ENCODE measurements at places on chromosomes 13 and 19. TPM values are rescaled to one million over a fixed set of nuclear protein-coding genes. Genes with fewer than 3 reads are reported as not detected.

The NLRP11 gene
- total RNA-seq, result not detected

DNA sequence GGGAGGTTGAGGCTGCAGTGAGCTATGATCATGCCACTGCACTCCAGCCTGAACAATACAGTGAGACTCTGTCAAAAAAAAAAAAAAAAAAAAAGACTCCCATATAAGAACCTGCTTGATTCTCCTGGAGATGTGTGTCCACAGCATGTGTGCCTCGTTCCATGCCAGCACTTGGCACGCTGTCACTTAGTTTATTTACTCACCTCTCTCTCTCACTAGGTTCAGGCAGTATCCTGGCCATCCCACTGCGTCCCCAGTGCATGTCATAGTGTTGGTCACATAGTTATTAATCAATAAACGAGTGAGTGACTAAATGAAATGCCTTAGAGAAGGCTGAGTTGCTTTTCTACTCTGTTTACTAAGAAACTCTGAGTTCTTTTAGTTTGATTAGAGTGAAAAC, 79.1 kb upstream of the GPR12 start:
- H3K4me1 ChIP-seq, result peaks cover under 1% of the 10 kb centered on the region
- H3K27ac ChIP-seq, result no peak overlapping the region
- H3K27me3 ChIP-seq, result no peaks in the 10 kb centered on the region

GRCh38 chr19:10766671-10767201, 48.9 kb downstream of the DNM2 start:
- no peak overlapping the region for H3K4me3 ChIP-seq
- no peak for DNase-seq
- no peaks in the 10 kb centered on the region for H3K4me1 ChIP-seq
- no peaks in the 10 kb centered on the region for H3K27me3 ChIP-seq

GRCh38 chr13:46278474-46278873, 66.7 kb downstream of the LRRC63 start:
- no peak overlapping the region for H3K4me3 ChIP-seq
- no peak overlapping the region for H3K27ac ChIP-seq
- H3K27me3 ChIP-seq, result no peaks in the 10 kb centered on the region
- DNase-seq, result peak; percentile 56
- H3K4me1 ChIP-seq, result peaks cover 8% of the 10 kb centered on the region
- no peaks in the 10 kb centered on the region for H3K36me3 ChIP-seq

The CGB2 gene
- total RNA-seq, result not detected

The SYNE4 gene
- total RNA-seq, result 24.1 TPM

GRCh38 chr13:84677836-84678235, 795.6 kb upstream of the SLITRK1 start:
- H3K4me3 ChIP-seq, result no peak overlapping the region
- peaks cover under 1% of the 10 kb centered on the region for H3K4me1 ChIP-seq
- H3K27ac ChIP-seq, result no peak overlapping the region
- no peaks in the 10 kb centered on the region for H3K36me3 ChIP-seq
- no peaks in the 10 kb centered on the region for H3K27me3 ChIP-seq

DNA sequence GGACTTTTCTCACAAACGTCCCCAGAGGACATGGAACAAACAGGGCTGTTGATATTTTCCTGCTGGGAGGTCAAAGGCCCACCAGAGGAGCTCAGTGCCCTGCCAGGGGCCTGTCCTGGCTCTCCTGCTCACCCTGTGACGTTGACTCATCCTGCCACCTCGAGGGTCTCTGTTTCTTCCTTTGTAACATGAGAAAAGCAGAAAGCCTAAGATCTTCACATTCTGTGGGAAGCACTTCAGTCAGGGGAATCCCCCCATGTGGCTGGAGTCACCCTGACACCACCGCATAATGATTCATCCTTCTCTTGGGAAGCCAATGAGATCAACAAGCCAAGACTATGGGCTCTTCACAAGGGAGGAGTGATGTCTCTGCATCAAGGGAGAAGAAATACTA, 147.9 kb downstream of the KATNAL1 start:
- no peak overlapping the region for H3K4me3 ChIP-seq
- no peaks in the 10 kb centered on the region for H3K36me3 ChIP-seq
- H3K27me3 ChIP-seq, result no peaks in the 10 kb centered on the region
- no peak overlapping the region for H3K27ac ChIP-seq
- no peaks in the 10 kb centered on the region for H3K4me1 ChIP-seq

DNA sequence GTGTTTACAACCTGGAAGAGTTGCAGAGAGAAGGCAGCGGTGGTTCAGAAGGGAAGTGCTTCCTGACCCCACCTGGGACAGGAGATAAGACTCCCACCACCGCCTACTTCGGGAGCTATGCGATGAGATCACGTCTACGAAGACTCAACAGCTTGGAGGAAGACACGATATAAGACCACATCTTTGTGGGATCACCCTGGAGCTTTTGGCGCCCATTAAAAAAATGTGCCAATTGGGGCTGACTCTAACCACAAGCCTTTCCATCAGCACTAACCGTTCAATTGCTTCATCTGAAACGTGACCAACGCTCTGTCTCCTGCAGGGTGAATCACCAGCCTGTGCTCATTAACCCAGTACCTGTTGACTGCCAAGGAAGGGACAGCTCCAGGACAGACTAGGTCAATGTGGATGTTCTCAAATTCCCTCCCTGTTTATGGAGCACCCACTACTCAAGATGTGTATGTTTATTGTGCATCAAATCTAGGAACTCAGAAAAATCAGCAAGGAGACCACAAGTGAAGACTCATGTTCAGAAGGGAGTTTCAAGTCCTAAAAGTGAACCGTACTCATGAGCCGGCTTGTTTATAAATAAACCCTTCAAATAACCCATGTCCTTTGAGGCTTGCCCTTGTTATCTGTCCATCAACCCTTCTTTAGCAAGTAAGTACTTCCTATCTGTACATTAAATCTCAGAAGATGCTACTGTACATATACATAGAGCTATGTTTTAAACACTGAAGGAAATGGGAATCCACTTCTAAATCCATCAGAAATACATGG, 67.5 kb downstream of the LATS2 start:
- no peak for DNase-seq
- H3K4me3 ChIP-seq, result no peak overlapping the region

DNA sequence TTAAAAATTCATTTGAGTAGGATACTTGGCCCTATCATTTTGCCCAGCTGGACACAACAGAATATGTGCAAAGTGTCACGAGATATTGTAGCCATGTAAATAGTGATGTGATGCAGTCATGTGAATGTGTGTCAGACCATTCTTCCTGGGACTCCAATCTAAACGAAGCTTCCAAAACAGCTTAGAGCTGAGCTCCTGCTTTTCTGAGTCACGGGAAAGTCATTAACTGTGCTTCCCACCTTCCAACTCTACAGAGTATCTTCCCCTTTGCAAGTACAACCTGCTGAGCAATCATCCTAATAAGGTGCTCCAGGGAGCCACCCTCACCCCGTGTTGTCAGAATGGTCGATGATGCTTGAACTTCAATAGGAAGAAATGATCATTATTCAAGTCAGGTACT, 294.7 kb downstream of the MYO16 start:
- H3K27ac ChIP-seq, result no peak overlapping the region
- no peaks in the 10 kb centered on the region for H3K4me1 ChIP-seq
- DNase-seq, result no peak
- H3K27me3 ChIP-seq, result no peaks in the 10 kb centered on the region
- H3K36me3 ChIP-seq, result no peaks in the 10 kb centered on the region
- no peak overlapping the region for H3K4me3 ChIP-seq

GRCh38 chr13:46012404-46012803, 40.1 kb downstream of the ZC3H13 start:
- no peak for DNase-seq
- no peaks in the 10 kb centered on the region for H3K27me3 ChIP-seq
- H3K36me3 ChIP-seq, result peaks cover 18% of the 10 kb centered on the region
- H3K27ac ChIP-seq, result no peak overlapping the region

GRCh38 chr19:56639217-56639616, 3.7 kb upstream of the SMIM17 start:
- no peaks in the 10 kb centered on the region for H3K36me3 ChIP-seq
- H3K4me1 ChIP-seq, result no peaks in the 10 kb centered on the region
- H3K4me3 ChIP-seq, result no peak overlapping the region
- no peaks in the 10 kb centered on the region for H3K27me3 ChIP-seq

GRCh38 chr19:44808463-44809371, at the start of gene BCAM:
TSS of gene BCAM (plus strand) at chr19:44809103. CDS start at chr19:44809125, 22 bp downstream.
- H3K27ac ChIP-seq, result peak within 1 kb of the TSS; percentile 98
- H3K4me3 ChIP-seq, result peak within 1 kb of the TSS; percentile 85
- peak; percentile 83 for DNase-seq
- peaks cover 39% of the 10 kb centered on the region for H3K27me3 ChIP-seq

GRCh38 chr13:100098445-100099116, 9.7 kb downstream of the PCCA start:
- no peak overlapping the region for H3K27ac ChIP-seq
- no peak for DNase-seq
- H3K27me3 ChIP-seq, result no peaks in the 10 kb centered on the region
- peaks cover 3% of the 10 kb centered on the region for H3K36me3 ChIP-seq
- no peak overlapping the region for H3K4me3 ChIP-seq
- H3K4me1 ChIP-seq, result no peaks in the 10 kb centered on the region

The NCR1 gene
- 0.78 TPM for total RNA-seq

The JOSD2 gene
- 1.2 TPM for total RNA-seq

The TMEM221 gene
- total RNA-seq, result 0.90 TPM

DNA sequence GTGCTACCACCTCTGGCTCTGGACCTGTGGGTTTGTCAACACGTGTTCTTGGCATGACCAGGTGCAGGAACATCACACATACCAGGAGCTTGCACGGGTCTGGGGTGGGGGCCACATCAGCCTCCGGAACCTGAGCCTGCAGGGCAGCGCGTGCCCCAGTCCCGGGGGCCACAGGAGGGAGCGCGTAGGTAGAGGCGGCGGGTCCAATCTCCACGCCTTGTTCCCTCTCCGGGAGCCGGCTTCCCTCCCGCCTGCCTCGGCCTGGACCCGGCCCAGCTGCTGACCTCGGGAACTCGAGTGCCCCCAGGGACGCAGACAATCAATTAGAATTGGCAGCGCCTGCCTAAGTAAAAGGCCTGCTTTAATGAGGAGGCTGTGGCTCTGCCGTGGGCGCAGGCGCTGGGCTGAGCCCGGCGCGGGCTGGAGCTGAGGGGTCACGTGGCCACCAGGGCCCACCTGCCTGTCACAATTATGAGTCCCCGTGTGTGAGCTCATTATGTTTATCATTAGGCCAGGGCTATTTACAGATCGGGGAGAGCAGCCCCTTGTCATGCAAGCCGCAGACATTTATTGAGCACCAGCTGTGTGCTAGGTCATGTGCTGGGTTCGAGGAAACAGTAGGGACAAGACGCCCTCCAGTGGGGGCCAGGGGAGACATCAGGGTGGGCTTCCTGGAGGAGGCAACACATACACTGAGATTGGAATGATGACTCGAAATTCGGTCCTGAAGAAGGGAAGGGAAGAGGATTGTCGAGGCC, 32.2 kb upstream of the TNFAIP8L1 start:
- peaks cover 9% of the 10 kb centered on the region for H3K27me3 ChIP-seq
- peaks cover 8% of the 10 kb centered on the region for H3K4me1 ChIP-seq
- H3K27ac ChIP-seq, result no peak overlapping the region
- DNase-seq, result peak; percentile 78
- H3K4me3 ChIP-seq, result peak overlapping the region; percentile 55

DNA sequence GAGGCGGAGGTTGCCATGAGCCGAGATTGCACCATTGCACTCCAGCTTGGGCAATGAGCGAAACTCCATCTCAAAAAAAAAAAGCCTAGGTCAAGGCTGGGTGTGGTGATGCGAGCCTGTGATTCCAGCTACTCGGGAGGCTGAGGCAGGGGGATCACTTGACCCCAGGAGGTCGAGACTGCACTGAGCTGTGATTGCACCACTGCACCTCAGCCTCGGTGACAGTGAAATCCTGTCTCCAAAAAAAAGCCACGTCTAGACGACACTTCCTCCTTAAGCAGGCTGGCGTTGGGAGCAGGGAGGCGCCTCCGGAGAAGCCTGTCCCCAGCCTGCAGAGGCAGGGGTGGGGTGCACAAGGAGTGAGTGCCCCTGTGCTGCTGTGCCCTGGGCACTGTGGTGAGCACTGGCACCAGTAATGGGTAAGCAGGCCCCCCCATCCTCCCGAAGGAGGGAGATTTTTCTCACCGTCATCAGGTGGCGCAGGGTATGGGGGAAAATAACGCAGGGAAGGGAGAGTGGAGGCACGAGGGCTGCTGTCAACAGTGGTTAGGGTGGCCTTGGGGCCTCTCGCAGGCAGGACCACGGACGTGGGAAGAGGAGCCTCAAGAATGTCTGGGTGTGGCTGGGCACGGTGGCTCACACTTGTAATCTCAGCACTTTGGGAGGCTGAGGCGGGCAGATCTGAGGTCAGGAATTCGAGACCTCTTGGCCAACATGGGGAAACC, 706 bp downstream of the P2RY11 start:
- no peak for DNase-seq
- peaks cover 3% of the 10 kb centered on the region for H3K4me1 ChIP-seq
- peaks cover 29% of the 10 kb centered on the region for H3K36me3 ChIP-seq
- peak overlapping the region; percentile 83 for H3K27ac ChIP-seq

- H3K36me3 ChIP-seq, result peaks cover 13% of the 10 kb centered on the region
- H3K27me3 ChIP-seq, result no peaks in the 10 kb centered on the region
- H3K4me3 ChIP-seq, result no peak overlapping the region
- H3K27ac ChIP-seq, result 0 out of 2 replicates have a peak overlapping the region, but pooled peaks have one; percentile 42
- DNase-seq, result no peak
Observed at GRCh38 chr13:99237981-99238662, 20.1 kb downstream of the GPR18 start.

DNA sequence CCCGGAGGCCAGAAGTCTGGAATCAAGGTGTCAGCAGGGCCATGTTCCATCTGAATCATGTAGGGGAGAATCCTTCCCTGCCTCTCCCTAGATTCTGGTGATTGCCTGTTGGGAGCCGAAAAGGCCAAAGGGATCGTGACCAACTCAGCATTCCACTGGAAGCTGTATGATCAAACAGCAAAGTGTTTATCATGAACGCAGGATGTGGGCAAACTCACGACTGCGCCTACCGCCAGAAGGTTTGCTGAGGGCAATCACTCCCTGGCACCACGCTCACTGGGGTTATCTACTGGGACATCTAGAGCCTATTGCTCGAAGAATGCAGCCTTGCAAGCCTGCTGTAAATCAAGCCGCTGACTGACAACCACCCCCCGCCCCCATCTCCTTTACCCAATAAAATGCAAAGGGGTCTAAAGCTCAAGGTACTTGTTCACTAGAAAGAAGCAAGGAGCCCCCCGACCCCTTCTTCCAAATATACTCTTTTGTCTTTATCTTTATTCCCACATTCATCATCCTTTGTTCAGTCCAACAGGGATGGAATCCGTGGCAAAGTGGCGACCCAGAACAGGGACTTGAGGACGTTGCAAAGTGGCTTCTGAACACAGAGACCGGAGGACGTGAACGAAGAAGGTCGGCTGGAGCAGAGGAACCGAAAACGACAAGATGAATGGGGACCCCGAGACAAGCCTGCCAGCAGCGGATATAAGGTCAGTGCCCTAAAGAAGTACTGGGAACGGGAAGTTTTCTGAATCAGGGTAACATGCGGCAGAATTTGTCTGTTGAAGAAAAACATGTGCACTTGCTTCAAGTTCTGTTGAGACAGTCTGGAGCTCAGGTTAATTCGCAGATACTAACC, 16.8 kb downstream of the CLEC4M start:
- H3K4me1 ChIP-seq, result no peaks in the 10 kb centered on the region
- no peak overlapping the region for H3K4me3 ChIP-seq
- DNase-seq, result no peak
- no peaks in the 10 kb centered on the region for H3K36me3 ChIP-seq
- H3K27me3 ChIP-seq, result peaks cover 12% of the 10 kb centered on the region
